Breast epithelium (tissue), 4 donors: ENCODE measurements at places on chromosomes 4 and X. TPM values are rescaled to one million over a fixed set of nuclear protein-coding genes. Genes with fewer than 3 reads are reported as not detected.

Gene UBE2A
- total RNA-seq: 34.9 TPM

Gene FGA
- total RNA-seq: not detected

Gene CFAP47
- total RNA-seq: under 0.01 TPM

Gene CXorf65
- total RNA-seq: not detected
